Stimulated activated CD8-positive, alpha-beta memory T cell treated with anti-CD3 and anti-CD28 coated beads, Interleukin-2, amount 100 ng/mL, for 1 hour (primary cell): ENCODE measurements at places on chromosomes 13 and 19.

DNA sequence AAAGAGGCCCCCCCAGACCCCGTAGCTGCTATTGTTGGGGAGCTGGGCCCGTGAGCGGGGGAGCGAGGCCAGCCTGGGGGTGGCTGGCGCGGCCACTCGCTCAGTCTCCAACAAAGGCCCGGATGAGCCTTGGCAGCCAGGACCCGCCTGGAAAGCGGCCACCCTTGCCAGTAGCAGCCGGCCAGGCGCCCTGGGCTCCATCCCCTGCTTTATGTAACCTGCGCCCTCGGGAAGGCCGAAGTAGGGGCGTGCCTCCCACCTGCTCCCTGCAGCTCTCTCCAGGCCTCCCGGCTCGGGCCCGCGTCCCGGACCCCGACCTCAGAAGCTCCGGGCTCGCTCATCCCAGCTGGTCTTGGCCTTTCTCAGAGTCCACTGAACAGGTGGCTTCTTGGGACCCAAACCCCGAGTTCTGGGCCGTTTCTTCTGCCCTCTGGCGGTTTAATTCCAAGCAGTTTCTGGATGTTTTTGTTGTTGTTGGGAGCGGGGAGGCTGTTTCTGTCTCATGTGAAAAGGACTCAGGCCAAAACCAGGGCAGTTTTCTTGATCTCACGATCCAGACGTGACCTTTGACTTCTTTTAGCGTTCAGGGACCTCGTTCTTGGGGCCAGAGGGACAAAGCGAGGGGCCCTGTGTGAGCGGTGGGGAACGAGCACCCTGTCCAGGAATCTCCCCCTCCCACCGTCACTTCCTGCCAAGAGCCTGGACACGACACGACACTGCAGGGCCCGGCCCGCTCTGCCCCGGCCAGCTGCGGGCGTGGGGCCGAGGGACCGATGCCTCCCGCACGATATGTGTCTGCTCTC is 1.2 kb downstream of the CDC34 start:
- no peak for DNase-seq

GRCh38 chr19:7373862-7374261 is 25.1 kb downstream of the ARHGEF18 start:
- no peak for DNase-seq

DNA sequence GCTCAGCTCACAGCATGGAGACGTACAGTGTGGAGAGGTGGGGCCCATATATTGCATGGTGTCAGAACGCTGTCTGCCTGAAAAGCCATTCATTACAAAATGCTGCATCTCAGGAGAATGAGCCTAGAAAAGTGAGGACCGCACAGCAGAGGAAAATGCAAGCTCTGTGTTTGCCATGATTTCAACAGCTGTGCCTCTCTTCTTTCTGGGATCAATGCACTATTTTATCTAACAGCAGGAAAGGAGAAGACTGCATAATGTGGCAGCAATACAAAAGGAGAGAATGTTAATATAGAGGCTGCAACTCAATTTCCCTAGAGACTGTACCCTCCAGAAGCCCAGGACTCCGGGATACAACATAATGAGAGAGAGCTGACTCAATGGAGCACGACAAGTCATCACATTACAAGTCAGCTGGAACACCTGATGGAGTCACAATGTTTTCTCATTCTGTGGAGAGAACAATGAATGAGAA is 368.0 kb downstream of the FGF14 start:
- no peak for DNase-seq

- peak; percentile 1 for DNase-seq
These were observed 22.3 kb downstream of the NLRP11 start for GRCh38 chr19:55809381-55810058.

GRCh38 chr13:98295371-98295770 is 118.3 kb upstream of the RNF113B start:
- no peak for DNase-seq
